ENCODE measurements at places on chromosomes 1 and 21.

DNA sequence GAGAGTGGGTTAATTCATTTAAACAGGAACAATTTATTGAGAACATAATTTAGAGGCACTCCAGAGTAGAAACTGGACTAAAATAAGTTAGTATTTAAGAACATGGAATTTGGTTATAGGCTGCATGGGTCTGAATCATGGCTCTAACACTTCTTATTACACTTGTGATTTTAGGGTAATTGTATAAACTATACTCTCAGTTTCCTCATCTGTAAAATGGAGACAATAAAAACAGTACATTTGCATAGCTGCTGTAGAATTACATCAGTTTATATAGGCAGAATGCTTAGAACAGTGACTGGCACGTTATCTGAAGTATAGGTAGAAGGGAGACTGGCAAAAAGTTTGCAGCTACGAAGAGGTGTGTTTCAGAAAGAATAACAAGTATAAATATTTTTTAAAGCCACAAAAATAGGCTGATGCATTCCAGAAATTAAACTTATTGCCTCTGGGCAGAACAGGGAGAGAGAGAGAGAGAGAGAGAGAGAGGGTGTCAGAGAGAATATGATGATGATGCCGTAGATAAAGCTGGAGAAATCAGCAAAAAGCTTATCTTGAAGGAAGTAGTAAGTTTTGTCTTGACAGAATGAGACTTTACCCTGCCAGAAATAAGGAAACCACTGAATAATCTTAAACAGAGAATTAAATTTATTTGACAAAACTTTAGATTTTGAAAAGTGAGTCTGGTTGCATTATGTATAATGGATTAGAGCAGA, 8.1 kb upstream of the OR6K3 start:
- no peak overlapping the region for H3K27ac ChIP-seq
- no peak for DNase-seq
- H3K27me3 ChIP-seq: peaks cover 38% of the 10 kb centered on the region
- no peaks in the 10 kb centered on the region for H3K36me3 ChIP-seq
- no peaks in the 10 kb centered on the region for H3K4me1 ChIP-seq

DNA sequence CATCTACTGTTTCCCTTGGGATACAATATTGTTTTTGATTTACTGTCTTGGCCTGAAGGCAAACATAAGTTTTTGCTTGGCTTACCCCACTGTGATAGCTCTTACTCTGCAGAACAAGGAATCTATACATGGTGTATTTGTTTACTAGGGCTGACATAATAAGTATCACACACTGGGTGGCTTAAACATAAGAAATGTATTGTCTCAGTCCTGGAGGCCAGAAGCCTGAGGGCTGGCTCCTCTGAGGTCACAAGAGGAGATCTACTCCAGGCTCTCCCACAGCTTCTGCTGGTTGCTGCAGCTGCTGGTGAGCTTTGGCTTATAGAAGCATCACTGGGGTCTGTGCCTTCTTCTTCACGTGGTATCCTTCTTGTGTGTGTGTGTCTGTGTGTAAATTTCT, 30.7 kb upstream of the IGSF5 start:
- H3K27me3 ChIP-seq: peaks cover 73% of the 10 kb centered on the region
- no peak overlapping the region for H3K4me3 ChIP-seq
- no peak for DNase-seq
- H3K4me1 ChIP-seq: peaks cover 6% of the 10 kb centered on the region

DNA sequence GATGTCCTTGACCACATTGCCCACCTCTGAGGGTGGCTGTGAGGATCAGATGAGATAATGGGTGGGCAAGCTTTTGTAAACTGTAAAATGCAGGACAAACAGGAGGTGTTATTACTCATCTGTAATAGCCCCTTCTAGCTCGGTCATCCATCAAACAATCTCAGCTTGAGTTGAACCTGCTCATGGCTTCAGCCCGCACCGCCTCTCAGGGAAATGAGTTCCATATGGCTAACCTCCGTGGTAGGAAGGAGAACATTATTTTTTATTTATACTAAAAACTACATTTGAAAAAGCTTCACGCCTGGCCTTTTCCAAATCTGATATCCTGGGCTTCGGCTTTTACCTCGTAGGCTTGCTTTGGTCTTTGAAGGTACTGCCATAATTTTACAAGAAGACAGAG, 116.2 kb upstream of the USP24 start:
- H3K36me3 ChIP-seq: no peaks in the 10 kb centered on the region
- H3K27me3 ChIP-seq: no peaks in the 10 kb centered on the region
- no peak overlapping the region for H3K27ac ChIP-seq

DNA sequence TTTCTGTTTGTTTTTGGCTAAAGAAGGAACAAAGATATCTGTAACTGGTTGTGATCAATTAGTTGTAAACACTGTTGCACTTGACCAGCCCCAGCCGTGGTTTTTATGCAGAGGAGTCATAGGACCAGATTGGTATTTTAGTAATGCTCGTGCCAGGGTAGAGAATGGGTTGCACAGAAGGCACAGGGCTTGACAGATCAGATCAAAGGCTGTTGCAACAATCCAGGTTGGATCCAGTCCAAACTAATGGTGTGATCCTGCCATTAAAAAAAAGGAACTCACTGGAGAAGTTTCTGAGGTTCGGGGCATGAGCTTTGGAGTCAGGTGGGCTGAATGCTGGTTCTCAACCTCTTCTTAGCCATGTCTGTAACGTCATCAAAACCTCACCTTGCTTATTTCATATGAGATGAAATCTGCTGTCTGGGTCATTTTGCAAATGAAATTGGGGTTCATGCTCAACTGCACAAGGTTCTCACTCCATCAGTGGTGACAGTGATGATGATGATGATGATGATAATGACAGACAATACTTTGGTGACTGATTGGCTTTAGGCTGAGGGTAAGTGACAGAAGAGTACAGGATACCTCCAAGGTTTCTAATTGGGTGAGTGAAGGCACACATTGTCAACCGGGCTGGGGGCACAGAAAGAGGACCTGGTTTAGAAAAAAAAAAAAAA, 43.1 kb downstream of the ZNF281 start:
- H3K27ac ChIP-seq: no peak overlapping the region
- H3K36me3 ChIP-seq: no peaks in the 10 kb centered on the region
- H3K27me3 ChIP-seq: no peaks in the 10 kb centered on the region
- no peak for DNase-seq

DNA sequence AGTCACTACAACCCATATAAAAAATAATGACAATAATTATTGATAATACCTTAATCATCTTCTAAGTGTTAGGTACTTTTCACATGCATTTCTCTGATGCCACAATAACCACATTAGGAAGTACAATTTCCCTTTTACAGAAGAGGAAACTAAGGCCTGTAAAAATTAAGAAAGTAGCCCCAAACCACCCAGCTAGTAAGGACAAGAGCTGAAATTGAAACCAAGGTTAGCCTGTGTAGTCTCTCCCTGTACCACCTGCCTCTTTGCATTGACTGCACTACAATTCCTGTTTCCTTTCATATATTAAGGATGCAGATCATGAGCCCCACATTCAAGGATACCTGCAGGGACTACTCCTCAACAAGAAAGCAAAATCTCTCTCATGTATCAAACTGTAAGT, 288.8 kb downstream of the GPATCH2 start:
- H3K4me1 ChIP-seq: no peaks in the 10 kb centered on the region
- no peak overlapping the region for H3K4me3 ChIP-seq
- peaks cover 3% of the 10 kb centered on the region for H3K27me3 ChIP-seq
- H3K27ac ChIP-seq: no peak overlapping the region
- DNase-seq: no peak

GRCh38 chr1:55600242-55600641, 385.1 kb upstream of the USP24 start:
- DNase-seq: no peak
- H3K4me3 ChIP-seq: no peak overlapping the region
- no peaks in the 10 kb centered on the region for H3K4me1 ChIP-seq
- H3K36me3 ChIP-seq: peaks cover 4% of the 10 kb centered on the region

DNA sequence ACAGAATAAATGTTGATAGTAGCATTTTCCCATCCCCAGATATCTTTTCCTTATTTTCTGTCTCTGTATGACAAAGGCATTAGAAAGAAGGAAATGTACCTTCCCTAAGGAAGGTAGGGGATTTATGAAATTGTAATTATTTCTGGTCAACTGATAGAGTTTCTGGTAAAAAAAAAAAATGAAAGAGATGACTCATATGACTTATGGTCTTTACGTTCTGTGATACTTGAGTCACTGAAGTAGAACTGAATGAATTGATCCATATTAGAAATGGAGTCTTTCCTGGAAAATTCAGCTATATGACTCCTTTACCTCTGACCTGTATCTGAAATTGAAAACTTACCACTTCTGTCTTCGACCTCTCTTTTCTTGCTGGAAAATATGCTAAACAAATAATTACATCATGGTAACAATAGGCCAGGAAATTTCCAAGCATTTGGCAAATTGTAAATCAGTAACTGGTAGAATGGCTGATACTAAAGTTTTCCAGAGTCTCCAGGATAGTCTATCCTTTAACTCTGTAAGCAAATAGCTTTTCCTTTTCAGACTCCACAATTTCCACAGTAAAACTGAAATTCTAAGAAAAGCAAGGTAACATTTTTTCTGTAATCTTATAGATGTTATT, 364.3 kb upstream of the PTBP2 start:
- DNase-seq: no peak
- H3K36me3 ChIP-seq: no peaks in the 10 kb centered on the region
- no peak overlapping the region for H3K4me3 ChIP-seq
- H3K4me1 ChIP-seq: no peaks in the 10 kb centered on the region
- H3K27me3 ChIP-seq: no peaks in the 10 kb centered on the region

DNA sequence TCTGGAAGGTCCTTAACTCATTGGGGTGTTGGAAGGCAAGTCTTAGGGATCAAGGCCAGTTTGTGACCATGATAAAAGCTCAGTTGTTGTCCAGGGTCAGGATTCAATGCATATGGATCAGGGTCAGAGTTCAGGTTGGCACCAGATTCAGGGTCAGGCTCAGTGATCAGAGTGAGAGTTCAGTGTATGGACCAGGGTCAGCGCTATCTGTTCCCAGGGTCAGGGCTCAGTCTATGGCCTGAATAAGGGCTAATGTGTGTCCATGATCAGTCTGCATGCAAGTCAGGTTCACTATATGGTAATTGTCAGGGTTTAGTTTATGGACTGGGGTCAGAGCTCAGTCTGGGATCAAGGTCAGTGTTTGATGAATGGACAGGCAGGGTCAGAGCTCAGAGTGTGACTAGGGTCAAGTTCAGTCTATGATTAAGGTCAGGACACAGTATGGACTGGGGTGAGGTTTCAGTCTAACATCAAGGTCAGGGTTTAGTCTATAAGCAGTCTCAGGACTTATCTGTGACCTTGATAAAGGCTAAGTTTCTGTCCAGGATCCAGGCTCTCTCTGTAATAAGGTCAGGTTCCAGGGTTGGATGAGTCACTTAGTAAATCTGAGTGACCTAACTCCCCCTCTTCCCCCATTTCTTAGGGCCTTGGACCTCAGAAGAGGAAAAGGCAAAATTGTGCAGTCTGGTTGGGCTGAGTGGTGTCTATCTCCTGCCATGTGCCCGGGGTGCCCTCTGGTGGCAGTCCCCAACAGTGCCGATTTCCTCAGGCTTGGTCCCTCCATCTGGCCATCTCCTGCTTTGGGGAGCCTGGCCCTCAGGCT, 23.8 kb downstream of the KNCN start:
- H3K4me3 ChIP-seq: no peak overlapping the region
- peaks cover 22% of the 10 kb centered on the region for H3K4me1 ChIP-seq
- DNase-seq: peak; percentile 84
- H3K27me3 ChIP-seq: peaks cover 83% of the 10 kb centered on the region
- H3K27ac ChIP-seq: no peak overlapping the region

GRCh38 chr1:225467193-225468020, 39.6 kb upstream of the LBR start:
- no peak overlapping the region for H3K27ac ChIP-seq
- H3K4me1 ChIP-seq: peaks cover 27% of the 10 kb centered on the region
- no peak for DNase-seq
- H3K27me3 ChIP-seq: no peaks in the 10 kb centered on the region
- H3K36me3 ChIP-seq: no peaks in the 10 kb centered on the region

DNA sequence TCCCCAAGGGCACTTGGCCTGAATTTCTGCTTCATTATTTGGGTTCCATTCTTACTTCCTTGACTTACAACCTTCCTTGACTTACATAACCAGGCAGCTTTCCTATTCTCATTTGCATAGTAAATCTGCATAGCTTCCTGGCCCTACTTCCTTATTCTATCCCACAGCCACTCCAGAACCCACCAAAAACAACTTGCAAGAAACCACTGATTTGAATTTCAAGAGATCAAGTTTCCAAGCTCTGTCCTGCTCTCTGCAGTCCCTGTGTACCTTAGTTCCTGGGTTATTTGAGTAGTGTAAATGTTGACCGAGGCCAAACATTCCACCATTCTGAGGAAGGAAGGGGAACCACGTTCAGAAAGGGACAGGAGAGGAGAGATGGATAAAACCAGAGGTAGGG, 603.3 kb downstream of the PTPRC start:
- no peaks in the 10 kb centered on the region for H3K36me3 ChIP-seq
- no peak overlapping the region for H3K4me3 ChIP-seq
- H3K4me1 ChIP-seq: no peaks in the 10 kb centered on the region
- no peak overlapping the region for H3K27ac ChIP-seq

- peaks cover 34% of the 10 kb centered on the region for H3K27me3 ChIP-seq
- no peak for DNase-seq
- no peaks in the 10 kb centered on the region for H3K4me1 ChIP-seq
These were observed 16.2 kb upstream of the ACTN2 start for GRCh38 chr1:236670060-236670459.

- no peak for DNase-seq
- peaks cover 30% of the 10 kb centered on the region for H3K4me1 ChIP-seq
- H3K27me3 ChIP-seq: no peaks in the 10 kb centered on the region
- H3K4me3 ChIP-seq: no peak overlapping the region
- H3K36me3 ChIP-seq: peaks cover 18% of the 10 kb centered on the region
- H3K27ac ChIP-seq: no peak overlapping the region
These were observed 183.8 kb downstream of the DHRS3 start for GRCh38 chr1:12434174-12434573.

GRCh38 chr21:42677339-42678321, 24.2 kb downstream of the PDE9A start:
- H3K36me3 ChIP-seq: peaks cover 12% of the 10 kb centered on the region
- H3K4me3 ChIP-seq: no peak overlapping the region
- H3K27ac ChIP-seq: no peak overlapping the region
- H3K27me3 ChIP-seq: no peaks in the 10 kb centered on the region
- DNase-seq: no peak
- peaks cover 64% of the 10 kb centered on the region for H3K4me1 ChIP-seq

All from neural crest cell (in vitro differentiated cells).